Stimulated activated CD4-positive, alpha-beta T cell treated with anti-CD3 and anti-CD28 coated beads, TNF-alpha, amount 100 ng/mL, for 1 hour (primary cell): ENCODE measurements at places on chromosomes 16 and 17.

- DNase-seq, result no peak
Observed at GRCh38 chr17:77462090-77462489, 321.3 kb downstream of the SEC14L1 start.

GRCh38 chr17:16814439-16814838 lies 124.4 kb downstream of the CCDC144A start:
- DNase-seq, result no peak

DNA sequence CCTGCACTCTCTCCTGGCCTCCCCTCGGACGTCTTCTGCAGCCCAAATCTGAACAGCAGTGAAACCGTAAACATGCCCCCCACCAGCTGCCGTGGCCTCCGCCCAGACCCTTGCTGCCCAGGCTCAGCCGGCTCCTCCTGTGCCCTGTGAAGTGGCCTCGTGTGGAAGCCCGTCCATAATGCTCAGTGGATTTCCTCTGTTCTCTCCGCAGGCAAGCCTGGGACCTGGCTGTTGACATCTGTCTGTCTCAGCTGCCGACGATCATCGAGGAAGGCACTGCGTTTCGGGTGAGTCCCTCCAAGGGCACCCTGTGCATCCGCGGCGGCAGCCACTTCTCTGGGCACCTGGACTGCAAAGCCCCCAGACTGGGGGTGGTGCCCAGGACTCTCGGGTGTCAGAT lies 153.9 kb upstream of the CHMP6 start:
- DNase-seq, result no peak

- no peak for DNase-seq
Observed at GRCh38 chr17:45895304-45895968, 1.1 kb downstream of the MAPT start.

- DNase-seq, result no peak
Observed at GRCh38 chr17:61378658-61379456, 20.8 kb upstream of the TBX2 start.

DNA sequence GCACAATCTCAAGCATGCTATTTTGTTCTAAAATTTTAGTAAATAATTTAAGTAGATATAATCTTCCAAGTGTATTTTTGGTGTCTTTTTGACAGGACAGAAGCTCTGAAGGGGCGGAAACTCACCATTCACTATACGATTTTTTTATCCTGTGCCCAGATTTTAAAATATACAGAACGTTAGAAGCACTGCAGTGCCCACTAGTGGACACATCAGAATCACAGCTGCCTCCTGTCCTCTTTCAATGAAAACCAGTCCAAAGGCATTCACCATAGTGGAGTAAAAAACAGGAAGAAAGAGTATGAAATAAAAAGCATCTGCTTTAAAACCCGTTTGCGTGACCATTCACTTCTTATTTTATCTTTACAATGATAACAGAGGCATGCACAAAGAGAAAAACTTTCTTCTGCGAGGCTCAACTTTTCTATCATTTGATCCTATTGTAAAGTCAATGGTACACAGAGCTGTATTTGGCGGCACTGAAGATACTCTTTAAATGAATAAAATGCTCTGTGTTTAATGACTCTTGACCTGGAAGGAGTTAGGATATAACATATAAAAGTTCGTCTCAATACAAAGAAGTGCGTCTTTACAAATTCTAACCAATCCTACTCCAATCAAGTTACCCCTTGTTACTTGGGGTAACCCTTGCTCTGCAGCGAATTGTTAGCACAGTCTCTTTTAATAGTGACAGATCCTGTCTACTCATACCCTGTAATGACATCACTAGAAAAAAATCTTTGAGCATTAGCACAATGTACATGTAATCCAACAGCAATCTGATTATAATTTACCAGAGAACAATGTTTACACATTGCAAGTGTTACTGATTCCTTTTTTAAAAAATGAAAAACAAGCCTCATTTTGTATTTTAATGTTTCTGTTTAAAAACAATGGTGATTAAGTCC lies 339.8 kb upstream of the PSMD7 start:
- no peak for DNase-seq

GRCh38 chr17:73343168-73343634 lies 31.4 kb upstream of the CDC42EP4 start:
- DNase-seq, result no peak

- no peak for DNase-seq
Observed at GRCh38 chr17:45747911-45748310, 36.2 kb upstream of the CRHR1 start.

GRCh38 chr16:68737730-68738629 lies 888 bp downstream of the CDH1 start:
- no peak for DNase-seq

DNA sequence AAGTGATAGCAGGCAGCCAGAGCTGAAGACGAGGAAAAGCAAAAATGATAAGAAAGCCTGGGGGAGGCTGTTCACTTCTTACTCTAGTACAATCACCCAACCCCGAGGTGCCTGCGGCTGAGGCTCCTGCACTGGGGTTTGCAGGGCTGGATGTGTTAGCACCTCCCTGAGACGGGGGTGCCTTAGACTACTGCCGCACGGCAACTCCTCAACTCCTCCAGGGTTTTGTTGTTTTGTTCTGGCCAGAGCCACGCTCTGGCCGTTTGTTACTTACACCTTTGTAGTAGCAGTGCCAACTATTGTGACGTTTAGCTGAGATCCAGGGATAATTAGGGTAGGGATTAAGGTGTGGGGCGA lies 51.5 kb downstream of the LDHD start:
- DNase-seq, result no peak

GRCh38 chr17:44361292-44362260 lies 2.1 kb downstream of the FAM171A2 start:
- no peak for DNase-seq

- DNase-seq, result no peak
Observed at GRCh38 chr17:11825572-11826209, 171.6 kb downstream of the ZNF18 start.

- no peak for DNase-seq
Observed at GRCh38 chr16:86044241-86044671, 145.3 kb downstream of the IRF8 start.

GRCh38 chr17:37388266-37388665 lies 12.5 kb downstream of the C17orf78 start:
- DNase-seq, result no peak

DNA sequence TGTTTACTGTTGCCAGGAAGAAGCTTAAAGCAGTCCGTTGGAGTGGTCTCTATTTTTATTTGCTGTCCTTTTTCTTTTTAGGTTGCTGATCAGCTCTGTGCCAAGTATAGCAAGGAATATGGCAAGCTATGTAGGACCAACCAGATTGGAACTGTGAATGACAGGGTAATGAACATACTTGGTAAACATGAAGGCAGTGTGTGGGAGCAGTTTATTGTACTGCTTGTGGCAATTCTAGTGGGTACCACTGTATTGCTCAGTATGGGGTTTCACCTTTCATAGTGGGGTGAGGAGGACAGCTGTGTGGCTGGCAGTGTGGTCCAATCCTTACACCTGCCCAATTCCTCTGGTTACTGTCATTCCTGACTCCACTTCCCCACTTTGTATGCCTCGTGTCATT lies 25.3 kb downstream of the IST1 start:
- DNase-seq, result no peak

- DNase-seq, result no peak
Observed at GRCh38 chr16:57178793-57179212, 7.0 kb downstream of the PSME3IP1 start.

GRCh38 chr17:38395090-38395489 lies 33.2 kb upstream of the ARHGAP23 start:
- no peak for DNase-seq

DNA sequence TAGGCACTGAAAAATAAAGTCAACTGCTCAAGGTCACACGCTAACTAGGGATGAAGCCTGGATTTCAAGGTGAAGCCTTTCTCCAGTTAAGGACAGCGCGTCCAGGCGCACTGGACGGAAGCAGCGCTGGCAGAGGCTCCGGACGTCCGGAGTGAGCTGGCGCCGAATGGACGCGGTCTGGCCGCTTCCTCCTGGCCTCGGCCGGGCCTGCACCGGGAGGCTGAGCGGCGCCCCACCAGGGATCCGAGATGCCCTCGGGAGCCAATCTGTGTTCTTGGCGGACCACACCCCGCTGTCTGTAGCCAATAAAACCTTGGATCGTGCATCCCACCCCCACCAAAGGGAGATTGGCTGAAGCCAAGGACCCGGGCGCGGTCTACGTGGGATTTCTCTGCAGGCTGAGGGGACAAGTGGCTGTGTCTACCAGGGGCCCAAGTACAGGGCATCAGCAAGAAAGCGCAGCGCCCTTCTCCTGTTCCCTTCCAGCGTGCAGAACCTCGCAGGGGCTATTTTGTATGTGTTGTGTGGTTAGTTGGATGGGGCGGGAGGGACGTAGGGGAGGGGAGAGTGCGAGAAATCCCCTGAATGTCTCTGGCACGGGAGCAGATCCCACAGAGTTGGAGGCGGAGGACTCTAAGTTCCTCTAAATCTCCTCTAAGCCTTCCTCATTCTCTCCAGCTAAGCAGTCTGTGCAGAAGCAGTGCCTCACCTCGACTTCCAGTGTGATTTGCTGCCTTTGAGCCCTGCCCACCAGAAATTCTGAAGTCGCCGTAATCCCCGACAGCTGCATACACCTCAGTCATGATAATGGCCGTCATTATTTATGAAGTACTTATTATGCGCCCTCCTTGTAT lies 2.5 kb upstream of the AKAP10 start:
- no peak for DNase-seq

- DNase-seq, result no peak
Observed at GRCh38 chr17:81498953-81499600, 13.5 kb downstream of the ACTG1 start.

GRCh38 chr17:74566132-74566753 lies 1.1 kb downstream of the CD300H start:
- no peak for DNase-seq

GRCh38 chr17:9971991-9972390 lies 66.9 kb upstream of the RCVRN start:
- no peak for DNase-seq

DNA sequence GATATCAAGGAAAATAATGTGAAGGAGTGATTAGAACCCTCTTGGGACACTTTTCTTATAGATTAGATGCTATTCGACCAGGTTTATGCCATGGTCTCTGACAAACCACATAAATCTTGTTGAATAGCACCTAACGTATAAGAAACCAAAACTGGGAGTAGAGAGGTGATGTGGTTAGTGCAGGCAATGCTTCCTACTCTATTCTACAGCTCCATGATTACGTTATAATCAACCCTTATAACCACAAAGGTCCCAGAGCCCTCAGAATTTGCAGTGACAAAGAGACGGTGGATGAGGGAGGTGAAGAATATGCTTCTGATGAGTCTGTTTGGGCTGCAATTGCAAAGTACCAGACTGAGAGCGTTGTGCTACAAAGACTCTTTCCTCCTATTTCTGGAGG lies 78.4 kb downstream of the ARHGAP44 start:
- DNase-seq, result no peak

DNA sequence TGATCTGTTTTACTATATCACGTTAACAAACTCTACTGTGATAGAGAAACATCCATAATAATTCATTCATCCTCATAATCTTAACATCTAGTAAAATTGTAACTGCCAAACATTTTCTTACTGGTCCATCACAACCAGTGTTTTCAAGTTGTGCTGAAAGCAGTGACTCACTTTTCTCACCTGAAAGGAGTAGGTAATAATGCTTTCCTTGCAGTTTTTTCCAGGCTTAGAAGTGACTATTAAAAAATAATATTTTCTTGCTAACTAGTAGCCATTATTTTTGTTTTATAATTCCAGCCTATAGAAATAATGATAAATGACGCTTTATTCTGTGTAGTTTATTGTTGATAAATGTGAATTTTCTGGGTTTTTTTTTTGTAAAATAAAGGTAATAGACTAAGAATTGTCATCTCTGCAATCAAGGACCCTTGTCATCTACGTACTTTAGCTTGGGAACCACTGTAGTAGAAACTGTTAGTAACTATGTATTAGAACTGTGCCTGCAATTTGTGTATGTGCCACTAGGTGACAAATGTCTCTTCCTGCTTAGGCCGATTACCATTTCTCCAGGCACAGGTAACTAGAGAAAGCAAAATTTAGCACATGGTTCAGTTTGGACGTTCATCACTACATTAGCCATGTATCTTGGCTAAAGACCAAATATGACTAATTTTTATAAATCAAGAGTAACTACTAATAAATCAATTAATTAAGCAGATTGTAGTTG lies 409.4 kb upstream of the ERCC4 start:
- no peak for DNase-seq

GRCh38 chr17:21294321-21295035 lies 10.0 kb downstream of the MAP2K3 start:
- no peak for DNase-seq

DNA sequence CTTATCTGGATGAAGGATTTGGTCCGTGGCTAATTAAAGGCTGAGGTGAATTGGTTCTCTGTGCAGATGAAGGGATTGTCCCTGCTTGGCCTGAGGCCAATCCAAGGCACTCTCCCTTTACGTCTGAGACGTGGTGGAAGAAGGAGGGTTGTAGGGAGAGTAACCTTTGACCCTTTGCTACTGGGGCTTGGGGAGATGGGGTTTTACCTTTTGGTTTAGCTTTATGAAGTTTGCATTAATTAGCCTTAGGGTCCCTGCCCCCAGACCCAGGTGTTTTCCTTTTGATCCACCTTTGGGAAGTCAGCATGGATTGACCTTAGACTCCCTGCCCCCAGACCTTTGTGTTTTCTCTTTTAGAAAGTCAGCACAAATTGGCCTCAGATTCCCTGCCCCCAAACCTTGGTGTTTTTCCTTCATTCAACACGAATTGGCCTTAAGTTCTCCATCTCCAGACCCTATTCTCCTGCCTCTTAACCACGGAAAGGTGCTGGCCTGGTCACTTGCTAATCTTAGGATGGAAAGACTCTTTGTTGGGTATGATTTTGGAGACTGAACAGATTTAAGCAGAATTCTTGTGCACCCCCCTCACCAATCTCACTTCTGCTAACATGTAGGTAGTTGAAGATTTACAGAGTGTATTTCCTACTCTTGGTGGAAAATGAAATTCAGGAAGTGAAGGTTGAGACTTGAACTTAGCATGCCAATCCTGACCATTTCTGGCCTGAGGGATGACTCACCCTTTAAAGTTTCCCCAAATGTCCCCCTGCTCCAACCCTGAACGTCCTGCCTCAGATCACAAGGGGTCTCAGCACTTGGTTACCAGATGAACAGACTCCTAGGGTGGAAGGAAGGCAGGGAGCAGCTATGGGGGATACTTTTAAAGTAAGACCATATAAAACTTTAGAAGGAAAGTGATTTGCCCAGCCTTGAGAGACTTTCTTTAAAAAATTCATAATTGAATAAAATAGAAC lies 23.1 kb upstream of the MMD start:
- no peak for DNase-seq
